Cardiac muscle cell (in vitro differentiated cells and primary cell): ENCODE measurements at places on chromosomes 12 and 14.
A peak's percentile ranks its signal among the peaks of the same experiment; 100 is the strongest.

GRCh38 chr14:70794294-70794693 is 15.0 kb downstream of the MAP3K9 start:
- no peak for DNase-seq

DNA sequence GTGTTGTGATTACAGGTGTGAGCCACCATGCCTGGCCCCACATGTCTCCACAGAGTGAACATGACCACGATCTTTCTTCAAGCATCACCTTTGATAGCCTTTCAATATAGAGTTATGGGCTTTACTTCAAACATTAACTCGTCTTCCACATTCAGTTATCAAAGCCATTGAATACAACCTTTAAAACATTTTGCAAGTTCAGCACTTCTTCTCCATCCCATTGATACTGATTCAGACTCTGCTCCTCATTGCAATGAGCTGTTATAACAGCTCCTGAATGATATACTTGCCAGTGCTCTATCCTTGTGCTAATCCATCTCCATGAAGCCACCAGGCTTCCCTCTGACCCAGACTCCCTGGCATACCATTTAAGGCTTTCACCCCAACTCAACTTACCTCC is 223.5 kb upstream of the EEA1 start:
- DNase-seq, result no peak

- DNase-seq, result peak; percentile 88
Measured at GRCh38 chr14:22386924-22387775, 201.9 kb downstream of the DAD1 start.

DNA sequence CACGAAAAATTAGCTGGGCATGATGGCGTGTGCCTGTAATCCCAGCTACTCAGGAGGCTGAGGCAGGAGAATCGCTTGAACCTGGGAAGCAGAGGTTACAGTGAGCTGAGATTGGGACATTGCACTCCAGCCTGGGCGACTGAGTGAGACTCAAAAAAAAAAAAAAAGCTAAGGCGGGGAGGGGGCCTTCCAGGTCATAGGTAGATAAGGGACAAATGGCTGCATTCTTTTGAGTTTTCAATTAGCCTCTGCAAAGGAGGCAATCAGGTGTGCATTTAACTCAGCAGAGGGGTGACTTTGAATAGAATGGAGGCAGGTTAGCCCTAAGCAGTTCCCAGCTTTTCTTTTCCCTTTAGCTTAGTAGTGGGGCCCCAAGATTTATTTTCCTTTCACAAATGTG is 743 bp upstream of the AACS start:
- no peak for DNase-seq

- no peak for DNase-seq
Measured at GRCh38 chr12:13268581-13268980, 72.1 kb downstream of the EMP1 start.

DNA sequence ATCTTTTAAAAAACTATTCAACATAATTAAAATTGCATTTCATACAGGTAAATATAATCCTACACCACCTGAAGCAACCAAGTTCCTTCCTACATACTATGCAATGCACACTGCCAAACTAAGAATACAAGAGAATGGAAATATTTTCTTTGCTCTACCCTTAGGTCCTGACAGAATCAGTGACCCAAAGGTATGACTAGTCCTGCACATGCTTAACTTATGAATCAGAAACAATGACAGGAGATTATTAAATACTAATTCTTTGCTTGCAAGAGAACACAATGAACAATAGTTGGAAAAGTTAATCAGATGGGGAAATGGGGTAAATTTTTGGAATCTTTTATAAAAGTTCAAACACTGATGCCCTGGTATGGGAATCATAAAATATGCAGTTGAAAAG is 220.1 kb downstream of the SOX5 start:
- no peak for DNase-seq

DNA sequence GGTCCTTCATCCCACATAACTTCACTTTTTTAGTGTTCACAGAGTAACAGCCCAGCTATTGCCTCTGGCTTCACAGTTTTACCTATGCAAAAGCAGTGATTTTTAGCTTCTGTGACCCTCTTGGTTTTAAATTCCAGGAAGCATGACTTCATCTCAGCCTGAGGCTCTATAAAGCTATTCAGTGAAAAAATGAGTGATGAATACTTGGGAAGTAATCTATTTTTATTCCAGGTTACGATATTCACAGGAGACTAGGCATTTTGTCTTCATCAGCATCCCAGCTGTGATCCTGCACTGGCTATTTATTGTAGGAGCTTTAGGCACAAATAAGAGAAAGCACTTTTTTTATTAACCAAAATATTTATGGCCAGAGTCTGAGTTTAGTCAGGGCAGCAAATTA is 164.8 kb downstream of the SNAPC1 start:
- DNase-seq, result no peak
